ENCODE measurements at places on chromosomes 5 and 9.

- DNase-seq = no peak
Measured at GRCh38 chr5:39432696-39433530, 8.1 kb upstream of the DAB2 start.

- DNase-seq = no peak
Measured at GRCh38 chr5:177097016-177097985, 10.6 kb downstream of the FGFR4 start.

GRCh38 chr5:55667938-55668337, 44.2 kb downstream of the SLC38A9 start:
- no peak for DNase-seq

GRCh38 chr5:66840511-66841013, 244.4 kb downstream of the MAST4 start:
- no peak for DNase-seq

GRCh38 chr9:129860653-129861446, 25.6 kb downstream of the USP20 start:
- DNase-seq = no peak

DNA sequence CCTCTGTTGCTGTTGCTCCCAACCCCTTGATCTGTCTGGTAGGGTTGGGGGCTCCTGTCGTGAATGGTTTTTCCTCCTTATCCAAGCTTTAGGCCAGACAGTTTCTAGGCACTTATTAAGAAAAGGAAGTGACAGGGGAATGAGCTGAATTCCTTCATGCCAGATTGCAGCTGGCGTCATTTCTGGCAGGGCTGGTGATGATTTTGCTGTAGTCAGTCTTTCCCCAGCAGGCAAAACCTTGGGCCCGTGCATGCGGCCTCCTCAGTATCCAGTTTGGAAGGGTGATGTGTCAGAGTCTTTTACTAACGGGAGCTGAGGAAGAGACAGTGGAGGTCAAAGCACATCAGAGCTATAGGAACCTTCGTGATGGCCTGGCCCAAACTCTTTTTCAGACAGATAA, 58.8 kb downstream of the COL27A1 start:
- DNase-seq = no peak

- DNase-seq = no peak
Measured at GRCh38 chr9:15289603-15290002, 17.4 kb downstream of the TTC39B start.

- no peak for DNase-seq
Measured at GRCh38 chr5:135106610-135107471, 72.8 kb upstream of the PITX1 start.

- no peak for DNase-seq
Measured at GRCh38 chr5:71384706-71385105, 70.7 kb upstream of the BDP1 start.

GRCh38 chr9:99040911-99041582, 63.9 kb upstream of the TGFBR1 start:
- no peak for DNase-seq

DNA sequence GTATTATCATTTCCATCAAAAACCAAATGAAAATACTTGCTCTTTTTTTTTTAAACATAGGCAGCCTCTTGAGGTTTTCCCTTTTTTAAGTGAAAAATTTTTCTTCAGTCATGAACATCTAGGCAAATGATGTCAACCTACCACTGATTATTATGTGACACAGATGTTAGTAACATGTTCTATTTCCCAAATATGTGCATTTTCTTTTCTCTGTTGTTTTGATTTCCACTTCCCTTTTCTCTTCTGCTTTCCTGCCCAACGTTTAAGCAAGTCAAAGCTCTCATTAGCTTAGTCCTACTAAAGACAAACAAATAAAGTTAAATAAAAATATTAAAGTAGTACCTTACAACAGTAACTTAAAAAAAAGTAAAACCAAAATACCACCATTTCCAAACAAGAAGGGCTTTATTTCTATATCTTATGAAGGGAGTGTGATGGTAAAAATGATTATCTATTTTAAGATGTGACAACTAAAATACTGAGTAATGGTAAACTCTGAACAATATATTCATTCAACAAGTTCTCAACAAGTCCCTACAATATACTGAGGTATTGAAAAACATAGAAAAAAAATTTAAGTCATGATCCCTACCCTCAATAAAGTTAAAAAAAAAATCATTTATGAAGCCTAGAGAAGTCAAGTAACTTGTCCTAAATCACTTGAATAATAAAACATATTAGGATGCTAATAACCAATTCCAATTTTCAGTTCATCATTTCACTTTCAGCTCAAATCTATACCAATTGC, 9.4 kb downstream of the SLC38A9 start:
- DNase-seq = no peak

GRCh38 chr9:101415578-101415977, 16.9 kb downstream of the ZNF189 start:
- no peak for DNase-seq

DNA sequence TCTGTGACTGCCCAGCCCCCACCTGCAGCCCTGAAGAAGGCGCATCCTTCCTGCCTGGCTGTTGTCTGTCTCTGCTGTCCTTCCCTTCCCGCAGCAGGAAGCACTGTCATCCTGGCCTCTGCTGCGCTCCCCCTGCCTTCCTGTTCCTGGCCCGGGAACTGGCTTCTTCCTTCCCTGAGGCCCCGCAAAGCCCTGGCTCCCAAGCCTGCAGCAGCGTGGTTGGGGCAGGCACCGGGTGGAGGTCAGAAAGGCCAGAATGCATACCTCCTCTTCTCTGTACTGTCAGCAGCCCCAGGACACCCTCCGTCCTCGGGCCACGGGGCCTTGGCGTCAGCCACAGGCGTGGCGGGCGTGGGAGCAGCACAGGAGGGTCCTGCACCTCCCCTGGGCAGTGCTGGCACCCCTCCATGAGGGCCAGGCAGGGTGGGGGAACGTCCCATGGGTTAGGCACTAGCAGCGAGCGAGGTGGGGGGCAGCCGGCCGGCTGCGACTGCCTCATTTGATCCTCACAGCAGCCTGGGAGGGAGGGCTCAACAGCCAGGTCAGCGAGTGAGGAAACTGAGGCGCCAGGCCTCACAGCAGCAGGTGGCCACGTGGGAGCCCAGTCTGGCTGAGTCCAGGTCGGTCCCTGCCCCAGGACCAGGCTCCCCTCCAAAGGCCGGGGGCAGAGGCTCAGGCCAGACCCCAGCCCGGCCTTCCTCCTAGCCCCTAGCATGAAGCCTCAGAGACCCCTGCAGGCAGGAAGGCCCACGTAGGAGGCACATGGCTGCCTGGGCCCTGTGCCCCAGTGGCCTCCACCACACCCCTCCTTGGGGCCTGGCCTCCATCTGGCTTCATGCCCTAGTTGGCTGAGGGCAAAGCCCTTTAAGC, 9.4 kb downstream of the FLT4 start:
- DNase-seq = no peak

DNA sequence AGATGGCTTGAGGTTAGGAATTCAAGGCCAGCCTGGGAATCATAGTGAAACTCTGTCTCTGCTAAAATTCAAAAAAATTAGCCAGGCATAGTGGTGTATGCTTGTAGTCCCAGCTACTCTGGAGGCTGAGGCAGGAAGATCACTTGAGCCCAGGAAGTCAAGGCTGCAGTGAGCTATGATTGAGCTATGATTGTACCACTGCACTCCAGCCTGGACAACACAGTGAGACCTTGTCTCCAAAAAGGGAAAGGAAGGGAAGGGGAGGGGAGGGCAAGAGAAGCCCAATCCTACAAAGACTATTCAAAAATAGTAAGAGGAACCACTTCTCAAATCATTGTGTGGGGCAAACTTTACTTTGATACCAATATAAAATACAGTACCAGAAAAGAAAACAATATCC, 11.2 kb downstream of the SEMA4D start:
- DNase-seq = no peak

GRCh38 chr5:5524327-5524726, 101.8 kb downstream of the ICE1 start:
- DNase-seq = no peak

GRCh38 chr9:127887792-127888191, 10.3 kb upstream of the AK1 start:
- no peak for DNase-seq

DNA sequence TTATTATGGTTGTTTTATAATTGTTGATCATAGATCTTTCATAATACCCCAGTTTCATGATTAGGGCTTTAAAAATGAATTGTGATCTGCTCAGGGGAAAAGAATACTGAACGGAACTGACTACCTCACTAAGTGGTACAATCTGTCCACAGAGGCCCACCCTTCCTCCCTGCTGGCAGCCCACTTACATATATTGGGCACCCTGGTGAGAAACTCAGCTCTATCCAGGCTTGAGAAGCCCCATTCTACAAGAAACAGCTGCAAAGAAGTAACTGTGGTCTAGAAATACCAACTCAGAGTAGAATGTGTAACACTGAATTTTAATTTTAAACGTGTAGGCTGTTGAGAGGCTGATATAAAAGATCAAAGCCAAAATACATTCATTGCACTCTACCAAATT, 46.9 kb downstream of the TSSK1B start:
- DNase-seq = no peak

GRCh38 chr5:34452170-34452828, 203.8 kb upstream of the RAI14 start:
- DNase-seq = no peak

DNA sequence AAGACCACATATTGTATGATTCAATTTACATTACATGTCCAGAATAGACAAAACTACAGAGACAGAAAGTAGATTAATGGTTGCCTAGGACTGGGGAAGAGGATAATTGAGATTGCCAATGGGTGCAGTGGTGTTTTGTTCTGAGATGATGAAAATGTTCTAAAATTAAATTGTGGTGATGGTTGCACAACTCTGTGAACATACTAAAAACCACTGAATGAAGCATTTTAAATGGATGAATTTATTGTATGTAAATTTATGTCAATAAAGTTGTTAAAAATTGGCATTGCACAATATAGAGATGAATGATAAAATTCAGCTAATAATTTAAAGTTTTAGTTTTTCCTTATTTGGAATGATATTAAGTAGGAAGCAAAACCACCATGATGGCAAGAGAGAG, 109.5 kb upstream of the NR4A3 start:
- no peak for DNase-seq

GRCh38 chr9:114280636-114281472, 42.0 kb upstream of the ORM1 start:
- no peak for DNase-seq

DNA sequence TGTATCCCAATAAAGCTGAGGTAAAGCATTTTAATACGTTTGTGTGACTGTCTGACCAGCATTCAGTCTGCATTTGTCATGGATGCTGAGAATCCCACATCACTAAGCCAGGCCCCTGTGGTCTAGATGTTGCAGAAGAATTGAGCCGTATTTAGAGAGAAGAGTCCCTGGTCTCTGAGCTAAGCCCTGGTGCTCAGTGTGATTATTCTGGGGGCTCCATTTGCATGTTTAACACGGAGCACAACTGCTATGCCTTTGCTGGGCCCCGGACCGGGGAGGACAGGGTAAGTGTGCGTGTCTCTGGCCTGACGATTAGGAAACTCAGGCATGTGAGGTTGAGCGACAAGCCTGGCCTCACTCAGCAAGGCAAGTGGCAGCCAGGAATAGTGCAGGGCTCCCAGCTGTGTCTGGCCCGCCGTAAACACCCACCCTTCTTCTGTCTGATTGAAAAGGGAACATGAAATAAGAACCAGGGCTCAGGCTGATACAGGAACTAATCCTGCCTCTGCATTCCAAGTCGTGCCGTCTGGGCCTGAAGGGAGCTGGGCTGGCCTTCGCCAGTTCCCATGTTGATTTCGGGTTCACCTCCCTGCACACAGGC, 22.3 kb downstream of the FAM78A start:
- DNase-seq = no peak

DNA sequence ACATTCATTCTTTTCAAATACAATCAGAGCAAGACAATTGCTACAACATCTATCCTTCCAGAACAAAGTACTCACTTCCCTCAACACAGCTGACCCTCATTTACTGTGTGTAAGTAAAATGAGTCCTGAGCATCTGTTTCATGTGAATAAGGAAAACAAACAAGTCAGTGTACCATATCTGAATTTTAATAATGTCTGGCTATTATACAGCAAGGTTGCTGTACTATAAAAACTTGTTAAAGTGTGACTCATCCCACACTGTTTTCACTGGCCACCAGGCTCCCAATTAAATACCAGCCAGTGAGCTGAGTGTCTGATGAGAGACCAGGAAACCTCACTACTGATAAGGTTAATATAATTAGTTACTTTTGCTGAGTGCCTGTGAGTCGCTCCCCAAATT, 339.8 kb downstream of the AGTPBP1 start:
- no peak for DNase-seq

- DNase-seq = no peak
Measured at GRCh38 chr9:81595887-81596543, 93.3 kb downstream of the TLE1 start.

DNA sequence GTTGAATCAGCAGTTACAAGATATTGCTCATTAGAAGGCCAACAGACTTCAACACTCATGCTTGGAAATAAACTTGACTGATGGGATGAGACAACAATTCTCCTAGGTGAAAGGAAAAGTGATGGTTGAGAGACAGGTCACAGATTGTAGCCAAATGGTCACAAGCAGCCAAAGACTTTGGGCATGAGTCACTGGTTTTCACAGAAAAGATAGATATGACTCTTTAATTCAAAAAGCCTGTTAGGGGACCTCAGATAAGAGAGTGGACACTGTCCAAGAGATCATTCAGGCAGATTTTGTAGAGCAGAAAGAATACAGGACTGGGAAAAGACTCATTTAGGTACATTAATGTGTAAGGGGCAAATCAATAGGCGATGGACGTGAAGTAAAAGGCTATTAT, 982.5 kb downstream of the MAT2B start:
- DNase-seq = no peak

GRCh38 chr5:59246145-59246869, 647.2 kb downstream of the PDE4D start:
- no peak for DNase-seq

DNA sequence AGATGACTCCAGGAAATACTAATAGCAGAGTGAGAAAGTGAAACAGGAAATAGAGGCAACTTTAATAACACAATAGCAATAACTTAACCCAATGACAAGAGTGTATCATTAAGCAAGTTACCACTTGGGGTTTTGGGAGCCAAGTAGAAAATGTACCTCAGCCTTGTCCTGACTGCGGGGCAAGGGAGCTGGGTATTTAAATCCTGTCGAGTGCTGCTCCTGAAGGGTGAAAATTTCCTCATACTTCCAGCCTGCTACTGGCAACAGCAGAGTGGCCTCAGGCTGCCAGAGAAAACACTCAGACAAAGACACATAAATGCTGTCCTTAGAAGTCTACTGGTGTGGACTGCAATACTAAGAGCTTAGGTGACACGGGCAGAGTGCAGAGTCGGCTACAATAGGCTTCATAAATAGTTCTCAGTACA, 112.5 kb upstream of the EMB start:
- DNase-seq = no peak

GRCh38 chr5:57724836-57725235, 242.2 kb upstream of the ACTBL2 start:
- DNase-seq = no peak

GRCh38 chr9:6672118-6672517, 26.6 kb upstream of the GLDC start:
- no peak for DNase-seq

- DNase-seq = no peak
Measured at GRCh38 chr5:114255260-114255659, 106.6 kb upstream of the KCNN2 start.
